Cerebellum (tissue), 4 donors: ENCODE measurements at places on chromosomes 5 and 9.

DNA sequence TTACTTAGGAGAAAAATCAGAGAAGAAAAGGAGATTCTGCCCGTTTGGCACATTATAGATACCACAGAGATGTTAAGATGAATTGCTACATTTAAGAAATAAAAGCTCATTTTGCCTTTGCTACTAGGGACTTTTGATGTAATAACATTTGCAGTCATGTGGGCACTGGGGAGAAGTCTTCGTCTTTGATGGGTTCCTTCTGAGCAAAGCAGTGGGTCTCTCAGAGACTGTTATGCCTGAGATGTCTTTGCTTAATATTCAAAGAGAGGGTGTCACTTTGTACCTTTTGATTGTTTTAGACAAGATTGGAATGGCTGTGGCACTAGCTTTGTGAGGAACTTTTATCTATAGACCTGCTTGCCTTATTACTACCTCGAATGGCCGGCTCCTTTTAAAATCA lies 25.0 kb downstream of the SLC25A25 start:
- DNase-seq: no peak

GRCh38 chr9:127084076-127085039 lies 38.1 kb downstream of the ANGPTL2 start:
- no peak for DNase-seq

- no peak for DNase-seq
Observed at GRCh38 chr5:148799737-148800527, 26.5 kb upstream of the ADRB2 start.

DNA sequence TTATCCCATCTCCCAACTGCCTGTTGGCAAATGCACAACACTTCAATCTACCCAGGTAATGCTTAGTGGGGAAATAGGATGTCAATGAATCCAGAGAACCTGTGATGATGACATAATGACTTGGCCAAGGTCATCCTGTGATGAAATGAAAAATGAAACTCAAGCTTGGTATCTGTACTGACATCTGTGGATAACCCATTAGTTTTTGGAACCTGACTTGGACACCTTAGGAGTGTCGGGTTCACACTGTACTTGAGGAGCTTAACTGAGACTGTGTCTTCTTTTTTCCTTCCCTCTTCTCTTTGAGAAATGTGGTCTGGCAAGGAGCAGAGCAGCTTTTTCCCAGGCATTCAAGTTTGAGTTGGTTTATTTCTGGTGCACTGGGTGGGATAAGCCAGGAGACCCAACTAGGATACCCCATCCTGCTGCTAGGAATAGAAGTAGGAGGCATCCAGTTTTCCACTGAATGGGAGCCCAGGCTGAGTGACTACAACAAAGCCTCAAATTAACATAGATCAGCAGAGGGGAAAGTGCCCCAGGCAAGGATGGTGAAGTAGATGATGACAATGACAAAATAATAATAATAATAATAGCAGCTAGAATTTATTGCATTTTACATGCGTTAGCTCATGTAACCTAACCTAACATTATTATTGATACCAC lies 72.1 kb downstream of the ADRB2 start:
- no peak for DNase-seq

GRCh38 chr5:125440905-125441304 lies 694.5 kb upstream of the ZNF608 start:
- no peak for DNase-seq

- no peak for DNase-seq
Observed at GRCh38 chr5:168114444-168115017, 176.9 kb upstream of the WWC1 start.

DNA sequence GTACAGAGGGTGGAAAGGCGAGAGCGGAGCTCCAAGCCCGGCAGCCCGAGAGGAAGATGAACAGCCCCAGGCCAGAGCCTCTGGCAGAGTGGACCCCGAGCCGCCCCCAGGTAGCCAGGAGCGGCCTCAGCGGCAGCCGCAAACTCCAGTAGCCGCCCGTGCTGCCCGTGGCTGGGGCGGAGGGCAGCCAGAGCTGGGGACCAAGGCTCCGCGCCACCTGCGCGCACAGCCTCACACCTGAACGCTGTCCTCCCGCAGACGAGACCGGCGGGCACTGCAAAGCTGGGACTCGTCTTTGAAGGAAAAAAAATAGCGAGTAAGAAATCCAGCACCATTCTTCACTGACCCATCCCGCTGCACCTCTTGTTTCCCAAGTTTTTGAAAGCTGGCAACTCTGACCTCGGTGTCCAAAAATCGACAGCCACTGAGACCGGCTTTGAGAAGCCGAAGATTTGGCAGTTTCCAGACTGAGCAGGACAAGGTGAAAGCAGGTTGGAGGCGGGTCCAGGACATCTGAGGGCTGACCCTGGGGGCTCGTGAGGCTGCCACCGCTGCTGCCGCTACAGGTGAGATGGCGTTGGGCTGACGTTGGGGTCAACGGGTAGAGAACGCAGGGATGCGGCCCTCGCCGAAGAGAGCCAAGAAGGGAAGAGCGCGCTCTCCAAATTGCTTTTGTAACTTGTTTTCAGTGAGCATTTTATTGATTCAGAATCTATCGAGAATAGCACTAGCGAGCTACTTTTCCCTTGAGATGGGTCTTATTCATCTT lies at the start of gene PTGER4:
Gene PTGER4 (plus strand): TSS at position 3 of the 769 bp plus-strand sequence. CDS start 1,079 bp downstream, outside the sequence.
- DNase-seq: no peak

GRCh38 chr5:123456242-123456641 lies 33.0 kb upstream of the CEP120 start:
- no peak for DNase-seq

DNA sequence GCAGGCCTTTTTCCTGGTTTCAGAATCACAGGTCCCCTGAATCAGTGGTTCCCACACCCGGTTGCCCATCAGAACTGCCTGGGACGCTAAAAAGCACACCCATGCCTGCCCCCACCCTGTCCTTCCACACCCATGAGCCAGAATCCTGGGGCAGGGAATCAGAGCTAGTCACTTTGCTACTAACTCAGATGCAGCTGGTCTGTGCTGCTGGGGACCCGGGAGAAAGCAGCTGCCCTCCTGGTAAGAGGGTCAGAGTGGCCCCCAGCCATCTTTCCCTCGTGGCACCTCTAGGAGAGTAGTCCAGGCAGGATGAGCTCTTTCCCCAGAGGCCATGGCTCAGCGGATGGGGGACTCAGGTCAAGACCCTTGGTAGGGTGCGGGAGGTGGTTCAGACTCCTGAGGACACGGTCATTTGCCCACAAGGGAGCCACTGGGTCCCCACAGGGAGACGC lies 11.3 kb upstream of the NUP214 start:
- DNase-seq: no peak

GRCh38 chr9:123914517-123915196 lies 15.3 kb downstream of the DENND1A start:
- no peak for DNase-seq

DNA sequence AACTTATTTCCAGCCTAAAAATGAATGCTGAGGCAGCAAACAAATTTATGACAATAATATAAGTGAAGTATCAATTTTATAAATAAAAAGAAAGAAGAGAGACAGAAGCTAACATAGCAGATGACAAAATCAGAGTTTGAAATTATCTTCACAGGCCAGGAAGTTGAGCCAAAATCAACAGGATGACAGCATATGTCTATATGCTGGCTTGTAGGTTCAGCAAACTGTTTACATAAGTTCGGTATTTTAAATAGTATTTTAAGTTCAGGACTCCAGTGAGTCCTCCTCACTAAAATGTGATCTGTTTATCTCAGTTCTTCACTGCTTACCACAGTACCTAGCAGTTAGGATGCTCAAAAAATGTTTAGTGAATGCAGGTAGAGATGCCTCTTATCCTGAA lies 359.6 kb upstream of the SMC2 start:
- DNase-seq: no peak

GRCh38 chr9:121601194-121601593 lies 50.2 kb upstream of the DAB2IP start:
- no peak for DNase-seq

DNA sequence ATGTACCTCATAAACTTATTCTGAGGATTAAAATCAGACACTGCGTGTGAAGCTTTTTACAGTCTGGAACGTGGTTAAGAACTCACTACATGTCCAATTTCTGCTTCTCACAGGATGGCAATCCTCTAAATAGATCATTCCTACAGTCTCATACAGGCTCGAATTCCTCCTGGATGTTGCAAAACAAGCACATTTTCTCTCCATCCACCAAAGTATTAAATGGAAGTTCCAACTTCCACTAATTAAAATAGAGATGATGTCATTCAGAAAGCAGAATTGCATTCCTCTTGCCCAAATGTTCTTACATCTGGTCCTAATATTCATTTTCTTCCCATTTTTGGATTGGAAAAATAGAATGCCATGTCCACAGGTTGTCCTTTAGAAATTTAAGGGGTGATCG lies 145.5 kb upstream of the PCA3 start:
- DNase-seq: no peak

GRCh38 chr5:132526290-132526973 lies 16.9 kb downstream of the IL5 start:
- DNase-seq: peak; percentile 72

DNA sequence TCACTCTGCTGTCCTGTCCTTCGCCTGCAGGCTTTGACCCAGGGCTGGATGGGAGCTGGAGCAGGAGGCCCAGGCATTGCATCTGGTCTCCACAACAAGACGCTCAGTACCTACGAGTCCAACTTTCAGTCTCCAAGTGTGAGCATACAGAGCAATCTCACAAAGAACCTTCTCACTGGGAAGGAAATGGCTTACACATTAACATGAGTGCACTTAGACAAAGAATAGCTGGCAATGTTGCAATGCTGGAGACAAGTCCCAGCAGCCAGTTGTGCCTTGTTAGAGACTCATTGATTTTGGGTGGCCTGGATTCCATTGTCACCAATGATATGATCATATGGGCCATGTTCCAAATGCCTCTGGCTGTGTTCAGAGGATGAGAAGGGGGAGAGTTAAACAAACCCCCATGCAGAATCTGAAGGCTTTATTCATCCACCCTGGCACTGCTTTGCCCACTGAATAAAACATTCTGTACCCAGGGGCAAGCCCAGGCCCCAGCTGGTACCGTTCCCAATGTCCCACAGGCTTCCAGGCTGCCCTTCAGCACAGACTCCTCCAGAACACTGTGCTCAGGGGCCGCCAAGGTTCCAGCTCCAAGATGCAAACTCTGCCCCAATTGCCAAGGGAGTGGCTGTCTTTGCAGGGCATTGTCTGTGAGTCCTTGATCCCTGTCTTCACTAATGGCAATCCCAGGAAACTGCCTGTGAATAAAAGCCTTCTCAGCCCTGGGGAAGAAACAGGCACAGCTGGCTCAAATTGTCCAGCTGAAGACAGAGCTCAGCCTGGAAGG lies 185.5 kb downstream of the HSD17B3 start:
- peak; percentile 33 for DNase-seq

DNA sequence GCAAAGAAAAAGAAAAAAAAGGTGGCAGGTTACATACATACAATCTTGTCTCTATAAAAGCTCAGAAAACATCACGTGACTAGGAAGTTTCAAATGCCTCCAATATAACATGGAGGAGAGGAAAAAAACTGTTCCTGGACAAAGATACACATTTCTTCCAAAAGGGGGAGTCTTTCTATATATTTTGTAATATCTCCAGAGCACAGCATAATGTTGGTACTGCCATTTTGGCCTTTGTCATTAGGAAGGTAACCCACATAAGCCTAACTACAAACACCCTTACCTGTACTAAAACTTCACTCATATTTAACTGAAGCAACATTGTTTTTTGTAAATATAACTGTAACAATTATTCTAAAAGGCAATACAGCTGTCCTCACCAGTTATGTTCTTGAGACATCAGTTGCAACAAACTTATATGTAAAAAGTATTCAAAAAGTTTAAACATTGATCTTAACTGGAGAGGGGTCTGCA lies 1.2 kb upstream of the BTF3 start:
- peak; percentile 8 for DNase-seq

- DNase-seq: peak; percentile 56
Observed at GRCh38 chr9:131407717-131408195, 13.9 kb downstream of the PRRC2B start.

GRCh38 chr5:17217493-17218352 lies at the start of gene BASP1:
BASP1 (plus strand) TSS chr5:17217631; CDS start chr5:17275217, 57,586 bp downstream.
- DNase-seq: peak; percentile 81

- no peak for DNase-seq
Observed at GRCh38 chr5:104778-105296, 12.9 kb downstream of the PLEKHG4B start.

- no peak for DNase-seq
Observed at GRCh38 chr5:3103262-3103811, 351.9 kb upstream of the IRX2 start.

- DNase-seq: no peak
Observed at GRCh38 chr9:27800159-27800558, 226.9 kb upstream of the C9orf72 start.

GRCh38 chr9:89623925-89624420 lies 19.2 kb downstream of the GADD45G start:
- DNase-seq: no peak

- no peak for DNase-seq
Observed at GRCh38 chr5:39053189-39053588, 21.0 kb downstream of the RICTOR start.

- no peak for DNase-seq
Observed at GRCh38 chr5:61915646-61916045, 390.4 kb upstream of the KIF2A start.

DNA sequence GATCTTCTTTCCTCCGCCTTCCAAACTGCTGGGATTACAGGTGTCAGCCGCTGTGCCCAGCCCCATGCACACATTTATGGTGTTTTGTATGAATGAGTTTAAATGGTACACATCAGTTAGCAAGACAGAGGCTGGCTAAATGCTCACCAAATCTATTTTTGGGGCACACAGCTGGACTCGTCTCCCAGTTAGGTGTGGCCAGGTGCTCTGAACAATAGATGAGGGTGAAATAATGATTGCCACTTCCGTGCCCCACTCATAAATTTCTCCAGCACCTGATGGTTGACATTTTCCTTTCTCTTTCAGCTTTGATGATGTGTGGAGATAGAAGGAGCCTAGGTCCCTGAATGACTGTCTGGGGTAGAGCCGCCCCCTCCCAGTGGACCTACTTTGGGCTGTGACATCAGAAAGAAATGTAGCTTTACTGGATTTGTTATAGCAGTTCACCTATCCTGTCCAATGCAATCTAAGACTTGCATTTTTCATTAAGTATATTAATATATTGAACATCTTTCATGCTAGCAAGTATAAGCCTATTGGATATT lies 8.6 kb upstream of the RAPGEF1 start:
- no peak for DNase-seq
